Left lung (tissue), 14 donors: ENCODE measurements at places on chromosomes 6 and 20. TPM values are rescaled to one million over a fixed set of nuclear protein-coding genes. Genes with fewer than 3 reads are reported as not detected.

GRCh38 chr6:63427951-63428350, 108.2 kb upstream of the LGSN start:
- no peak for DNase-seq

DNA sequence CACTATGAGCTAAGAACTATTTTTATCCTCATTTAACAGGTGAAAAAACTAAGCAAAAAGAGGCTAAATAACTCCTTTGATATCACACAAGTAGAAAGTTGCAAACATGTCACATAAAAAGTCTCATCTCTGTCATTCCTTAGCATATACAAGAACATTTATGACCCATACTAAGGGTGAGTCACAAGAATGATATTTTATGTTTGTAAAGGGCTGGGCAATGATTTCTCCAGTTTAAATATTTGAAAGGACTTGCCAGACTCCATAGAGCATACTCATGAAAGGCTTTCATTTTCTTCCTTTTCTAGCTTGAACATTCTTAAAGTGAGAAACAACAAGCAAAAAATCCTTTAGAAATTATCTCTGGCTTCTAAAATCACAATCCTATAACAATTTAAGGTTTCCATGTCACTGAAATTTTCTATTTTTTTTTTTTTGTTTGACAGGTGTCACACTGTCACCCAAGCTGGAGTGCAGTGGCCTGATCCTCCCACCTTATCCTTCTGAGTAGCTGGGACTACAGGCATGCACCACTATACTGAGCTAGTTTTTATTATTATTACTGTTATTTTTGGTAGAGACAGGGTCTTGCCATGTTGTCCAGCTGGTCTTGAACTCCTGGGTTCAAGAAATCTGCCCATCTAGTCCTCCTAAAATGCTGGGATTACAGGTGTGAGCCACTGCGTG, 338.0 kb upstream of the KHDRBS2 start:
- no peak for DNase-seq

DNA sequence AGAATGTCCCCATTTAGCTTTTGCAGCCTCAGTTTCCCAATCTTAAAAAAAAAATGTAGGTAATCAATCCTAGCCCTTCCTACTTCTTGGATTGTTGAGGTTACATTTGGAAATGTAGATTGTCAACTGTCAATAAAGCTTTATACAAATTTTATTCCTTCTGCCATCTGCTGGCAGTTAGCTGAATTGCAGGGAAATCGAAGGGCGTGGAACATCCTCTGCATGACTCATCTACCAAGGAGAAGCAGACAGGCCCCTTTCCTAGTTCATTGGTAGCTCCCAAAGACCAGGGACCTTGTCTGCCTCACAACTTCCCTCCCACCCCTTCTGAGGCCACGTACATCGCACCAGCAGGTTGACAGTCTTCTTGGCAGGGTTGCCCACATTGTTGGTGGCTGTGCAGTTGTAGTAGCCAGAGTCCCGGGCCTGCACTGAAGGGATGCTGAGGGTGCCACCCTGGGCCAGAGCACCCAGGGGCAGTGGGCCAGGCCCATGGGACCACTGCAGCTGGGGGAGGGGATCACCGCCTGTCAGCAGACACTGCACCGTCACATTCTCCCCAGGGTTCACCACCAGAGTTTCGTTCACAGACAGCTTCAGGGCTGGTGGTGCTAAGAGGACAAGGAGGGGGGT, 43.6 kb downstream of the MDGA1 start:
- no peak for DNase-seq

The BPI gene
- 0.63 TPM for polyA plus RNA-seq
